ENCODE measurements at places on chromosomes 7 and 10.

DNA sequence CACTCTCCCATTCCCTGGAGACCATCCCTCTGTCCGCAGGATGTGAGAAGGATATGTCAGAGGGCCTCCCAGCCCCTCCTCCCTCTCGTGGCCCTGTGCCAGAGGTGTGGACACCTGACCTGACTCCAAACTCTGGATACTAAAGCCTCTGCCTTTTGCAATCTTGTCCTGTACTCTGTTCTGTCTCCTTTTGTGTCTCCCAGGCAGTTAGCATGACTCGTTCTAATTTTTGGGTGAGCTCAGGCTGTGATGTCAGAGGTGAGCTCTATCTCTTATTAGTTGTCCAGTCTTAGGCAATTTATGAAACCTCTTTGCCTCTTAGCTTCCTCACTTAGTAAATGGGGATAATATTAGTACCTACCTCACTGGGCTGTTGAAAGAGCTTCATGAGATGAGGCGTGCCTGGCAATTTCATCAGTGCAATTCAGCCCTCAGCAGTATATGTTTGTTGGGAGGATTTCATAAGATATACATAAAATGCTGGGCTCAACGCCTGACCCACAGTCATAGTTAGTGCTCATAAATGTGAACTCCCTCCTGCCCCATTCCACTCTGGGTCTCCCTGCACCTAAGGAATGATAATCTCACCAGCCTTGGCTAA, 10.9 kb downstream of the MARVELD1 start:
- no peak for DNase-seq

GRCh38 chr7:69935107-69935506, 336.8 kb downstream of the AUTS2 start:
- no peak for DNase-seq

DNA sequence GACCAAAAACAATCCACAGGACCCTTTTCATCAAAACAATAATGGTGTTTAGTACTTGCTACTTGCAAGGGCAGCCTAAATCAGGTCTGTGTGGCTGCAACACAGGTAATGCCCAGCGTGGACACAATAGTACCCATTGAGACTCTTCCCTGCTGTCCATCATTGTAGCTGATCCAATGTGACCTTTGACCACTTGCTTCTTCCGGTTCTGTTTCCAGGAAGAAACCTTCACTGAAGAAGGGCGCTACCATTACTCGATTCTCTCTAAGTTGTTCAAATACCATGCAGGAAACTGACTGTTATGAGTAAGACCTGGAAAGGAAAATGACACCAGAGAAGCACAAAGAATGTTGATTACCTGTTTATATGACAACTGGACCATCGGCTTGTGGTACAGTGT, 1077.3 kb downstream of the KCNMA1 start:
- no peak for DNase-seq

DNA sequence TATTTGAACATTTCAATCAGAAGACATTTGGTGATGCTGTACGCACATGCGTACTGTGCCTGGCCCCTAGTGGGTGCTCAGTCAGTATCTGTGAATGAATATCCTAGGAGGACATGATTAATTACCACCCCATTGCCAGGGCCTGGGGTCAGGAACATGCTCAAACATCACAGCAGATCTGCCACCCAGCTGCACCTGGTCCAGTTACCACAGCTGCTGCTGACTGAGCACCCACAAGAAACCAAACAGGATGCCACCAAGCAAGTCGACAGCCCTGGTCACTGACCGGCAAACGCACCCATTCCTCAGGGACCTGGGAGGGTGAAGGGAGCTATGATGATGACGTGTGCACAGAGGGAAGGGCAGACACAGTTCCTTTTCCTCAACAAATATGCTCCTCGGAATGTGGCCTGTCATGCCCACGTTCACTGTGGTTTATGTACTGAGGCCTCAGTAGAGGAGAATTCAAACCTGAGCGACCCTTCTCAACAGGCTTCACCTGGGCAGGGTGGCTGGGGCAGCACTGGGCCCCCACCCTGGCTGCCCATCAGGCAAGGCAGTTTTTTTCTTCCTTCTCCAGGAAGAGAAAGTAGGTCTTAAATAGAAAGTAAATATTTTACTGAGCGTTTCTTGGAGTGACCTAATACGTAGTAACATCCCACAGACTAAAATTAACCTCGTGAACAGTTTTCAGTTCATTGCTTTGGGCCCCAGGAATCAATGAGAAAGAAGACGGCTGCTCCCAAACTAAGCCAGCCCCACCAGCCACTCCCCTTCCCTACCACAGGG, 13.4 kb downstream of the CTBP2 start:
- no peak for DNase-seq

DNA sequence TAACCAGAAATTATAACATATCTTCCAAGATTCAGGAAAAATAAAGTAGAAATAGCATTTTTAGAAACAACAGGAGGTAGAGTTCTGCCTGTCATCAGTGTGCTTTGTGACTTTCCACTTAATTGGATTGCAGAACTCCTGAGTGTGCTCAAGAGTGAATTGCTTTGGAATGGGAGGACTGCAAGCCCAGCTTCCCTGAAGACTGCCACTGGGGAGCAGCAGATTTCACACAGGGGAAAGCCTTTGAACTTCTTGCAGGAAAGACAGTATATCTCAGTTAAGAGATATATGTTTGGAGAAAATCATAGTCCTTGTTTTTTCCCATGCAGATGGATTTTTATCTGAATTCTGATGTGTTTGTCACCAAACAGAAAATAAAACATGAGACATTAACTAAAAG, 124.5 kb downstream of the TMEM168 start:
- DNase-seq = no peak

DNA sequence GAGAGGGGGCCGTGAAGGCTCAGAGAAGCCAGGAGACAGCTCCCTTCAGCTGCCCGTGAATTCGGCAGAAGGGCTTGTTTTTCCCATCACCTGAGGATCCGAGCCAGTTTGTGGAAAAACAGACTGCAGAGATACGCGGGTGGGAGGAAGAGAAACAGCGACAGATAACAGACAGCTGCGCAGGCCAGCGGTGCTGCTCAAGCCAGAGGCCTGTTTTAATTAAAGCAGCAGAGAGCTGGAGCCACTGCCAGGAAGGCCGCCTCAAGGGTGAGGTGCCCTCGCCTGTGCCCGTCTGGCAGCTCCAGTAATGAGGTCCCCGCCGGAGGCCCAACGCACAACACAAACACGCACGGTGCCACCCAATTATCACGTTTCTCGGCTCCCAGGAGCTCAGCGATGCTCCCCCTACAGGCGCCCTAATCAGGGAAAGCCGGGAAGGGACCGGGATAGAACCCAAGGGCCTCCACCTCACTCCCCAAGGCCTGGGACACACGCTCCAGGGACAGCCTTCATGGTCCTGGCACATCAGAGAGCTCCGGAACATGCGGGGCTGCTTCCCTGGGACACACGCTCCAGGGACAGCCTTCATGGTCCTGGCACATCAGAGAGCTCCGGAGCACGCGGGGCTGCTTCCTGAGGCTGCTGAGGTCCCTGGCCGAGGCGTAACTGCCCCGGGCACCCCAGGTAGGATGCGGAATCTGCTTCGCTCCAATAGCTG, 60.6 kb upstream of the DNAAF5 start:
- DNase-seq = no peak

DNA sequence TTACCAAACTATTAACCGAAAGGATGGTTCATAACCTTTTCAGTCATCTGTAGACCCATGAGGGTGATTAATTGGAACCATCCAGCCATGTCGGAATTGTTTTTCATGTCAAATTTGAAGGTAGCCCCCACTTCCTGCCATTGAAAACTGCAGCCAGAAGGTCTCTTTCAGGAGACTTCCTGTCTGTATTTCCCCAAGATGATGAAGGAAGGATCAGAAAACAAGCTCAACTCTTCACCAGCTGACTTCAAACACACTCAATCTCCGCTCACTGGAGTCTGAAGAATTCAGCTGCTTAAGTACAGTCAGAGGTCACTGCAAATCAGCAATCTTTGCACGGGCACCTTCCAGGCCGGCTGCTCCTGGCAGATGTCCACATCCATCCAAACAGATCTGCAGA, 291.7 kb upstream of the NPVF start:
- no peak for DNase-seq

GRCh38 chr7:17248527-17248926, 49.9 kb upstream of the AHR start:
- no peak for DNase-seq

DNA sequence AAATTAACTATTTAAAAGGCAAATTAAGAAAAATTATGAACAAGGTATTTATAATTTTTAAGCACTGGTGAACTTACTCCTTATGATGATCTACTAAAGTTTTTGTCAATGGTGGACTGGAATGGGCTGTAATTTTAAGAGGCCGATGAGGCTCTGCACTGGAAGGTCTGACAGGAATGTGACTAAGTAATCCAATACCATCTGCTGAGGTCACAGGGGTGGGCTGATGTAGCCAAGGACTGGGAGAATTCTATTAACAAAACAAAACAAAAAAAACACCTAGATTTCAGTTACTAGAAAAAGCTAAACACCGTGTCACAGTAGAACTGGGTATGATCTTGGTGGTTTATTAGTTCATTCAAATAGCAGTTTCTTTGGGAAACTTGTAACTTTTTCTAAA, 75.9 kb downstream of the NRBF2 start:
- DNase-seq = no peak
